Activated T-cell treated with anti-CD3 and anti-CD28 coated beads, Interleukin-2, amount 50 U/mL, for 72 hours (primary cell): ENCODE measurements at places on chromosomes 6 and 20. TPM values are rescaled to one million over a fixed set of nuclear protein-coding genes. Genes with fewer than 3 reads are reported as not detected.

- H3K27ac ChIP-seq, result peak overlapping the region; percentile 83
- no peak overlapping the region for H3K4me3 ChIP-seq
- H3K27me3 ChIP-seq, result no peaks in the 10 kb centered on the region
- DNase-seq, result no peak
- peaks cover 36% of the 10 kb centered on the region for H3K36me3 ChIP-seq
- peaks cover 24% of the 10 kb centered on the region for H3K4me1 ChIP-seq
Observed at GRCh38 chr6:155340464-155341129, 26.3 kb upstream of the TFB1M start.

DNA sequence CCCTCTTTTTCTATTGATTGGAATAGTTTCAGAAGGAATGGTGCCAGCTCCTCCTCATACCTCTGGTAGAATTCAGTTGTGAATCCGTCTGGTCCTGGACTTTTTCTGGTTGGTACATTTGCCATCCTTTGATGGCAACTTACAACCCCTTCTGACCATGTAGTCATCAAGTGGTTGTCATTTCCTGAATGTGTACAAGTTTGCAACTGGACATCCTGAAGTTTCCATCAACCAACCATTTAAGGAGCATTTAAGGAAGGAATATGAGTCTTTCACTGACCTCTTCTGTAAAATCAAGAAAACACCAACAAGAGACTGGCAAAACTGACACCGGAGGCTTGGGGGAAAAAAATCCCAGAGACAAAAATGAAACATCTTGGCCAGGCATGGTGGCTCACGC lies 97.4 kb downstream of the RIN2 start:
- no peak for DNase-seq
- no peak overlapping the region for H3K27ac ChIP-seq
- H3K4me3 ChIP-seq, result no peak overlapping the region
- H3K27me3 ChIP-seq, result no peaks in the 10 kb centered on the region
- no peaks in the 10 kb centered on the region for H3K4me1 ChIP-seq

- no peak overlapping the region for H3K4me3 ChIP-seq
- no peak overlapping the region for H3K27ac ChIP-seq
- no peaks in the 10 kb centered on the region for H3K4me1 ChIP-seq
- H3K27me3 ChIP-seq, result no peaks in the 10 kb centered on the region
- H3K36me3 ChIP-seq, result no peaks in the 10 kb centered on the region
Observed at GRCh38 chr6:64955435-64955848, 751.6 kb downstream of the EYS start.

- H3K4me1 ChIP-seq, result peaks cover 76% of the 10 kb centered on the region
- peak overlapping the region; percentile 97 for H3K27ac ChIP-seq
- H3K4me3 ChIP-seq, result peak overlapping the region; percentile 85
- no peaks in the 10 kb centered on the region for H3K27me3 ChIP-seq
- peak; percentile 50 for DNase-seq
- peaks cover 11% of the 10 kb centered on the region for H3K36me3 ChIP-seq
Observed at GRCh38 chr6:26536571-26537159, 1.5 kb upstream of the HMGN4 start.

Gene TFAP2D
- total RNA-seq, result not detected

DNA sequence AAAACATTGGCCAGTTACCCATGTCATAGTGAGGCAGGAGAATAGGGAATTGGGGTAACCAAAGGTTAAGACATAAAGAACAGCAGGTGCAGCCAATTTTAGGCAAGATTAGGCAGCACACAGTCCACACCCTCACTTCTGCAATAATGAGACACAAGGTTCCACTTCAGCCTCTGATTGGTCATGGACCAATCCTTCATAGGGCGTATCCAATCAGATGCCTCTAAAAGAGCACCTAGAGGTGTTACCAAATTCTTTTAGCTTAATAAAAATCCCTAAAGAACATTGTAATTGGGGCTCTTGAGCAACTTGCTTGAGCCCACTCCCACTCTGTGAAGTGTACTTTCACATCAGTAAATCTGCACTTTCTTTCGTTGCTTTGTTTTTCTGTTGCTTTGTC lies 302.4 kb downstream of the PREX1 start:
- H3K4me3 ChIP-seq, result no peak overlapping the region
- H3K27me3 ChIP-seq, result peaks cover 16% of the 10 kb centered on the region
- no peaks in the 10 kb centered on the region for H3K4me1 ChIP-seq
- no peaks in the 10 kb centered on the region for H3K36me3 ChIP-seq

Gene METTL24
- not detected for total RNA-seq

GRCh38 chr20:46277602-46278001 lies 30.7 kb downstream of the CDH22 start:
- H3K36me3 ChIP-seq, result no peaks in the 10 kb centered on the region
- H3K4me1 ChIP-seq, result no peaks in the 10 kb centered on the region
- no peak overlapping the region for H3K4me3 ChIP-seq
- H3K27me3 ChIP-seq, result peaks cover 64% of the 10 kb centered on the region

DNA sequence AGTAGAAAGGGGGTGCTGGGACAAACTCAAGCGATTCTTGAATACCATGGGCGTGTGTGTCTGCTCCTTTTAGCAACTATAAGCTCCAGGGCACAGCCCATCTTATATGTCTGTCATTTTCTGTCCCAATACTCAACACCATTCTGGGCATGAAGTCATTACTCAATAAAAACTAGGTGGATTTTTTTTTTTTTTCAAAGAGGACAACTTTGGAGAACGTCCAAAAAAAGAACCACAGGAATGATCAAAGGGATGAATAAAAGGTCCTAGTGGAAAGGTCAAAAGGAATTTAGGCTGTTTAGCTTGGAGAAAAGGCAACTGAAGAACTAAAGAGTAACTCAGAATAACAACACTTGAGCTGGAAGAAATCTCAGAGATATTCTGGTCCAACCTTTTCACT lies 24.4 kb downstream of the UQCC1 start:
- H3K4me1 ChIP-seq, result peaks cover 8% of the 10 kb centered on the region
- DNase-seq, result no peak
- H3K4me3 ChIP-seq, result no peak overlapping the region

- no peak overlapping the region for H3K27ac ChIP-seq
- H3K4me1 ChIP-seq, result no peaks in the 10 kb centered on the region
- no peak overlapping the region for H3K4me3 ChIP-seq
- H3K27me3 ChIP-seq, result peaks cover 12% of the 10 kb centered on the region
Observed at GRCh38 chr6:4404415-4404814, 269.0 kb upstream of the ECI2 start.

- no peaks in the 10 kb centered on the region for H3K36me3 ChIP-seq
- no peak overlapping the region for H3K27ac ChIP-seq
- H3K27me3 ChIP-seq, result no peaks in the 10 kb centered on the region
- H3K4me3 ChIP-seq, result no peak overlapping the region
- no peak for DNase-seq
Observed at GRCh38 chr6:33828764-33829731, 25.2 kb upstream of the MLN start.

DNA sequence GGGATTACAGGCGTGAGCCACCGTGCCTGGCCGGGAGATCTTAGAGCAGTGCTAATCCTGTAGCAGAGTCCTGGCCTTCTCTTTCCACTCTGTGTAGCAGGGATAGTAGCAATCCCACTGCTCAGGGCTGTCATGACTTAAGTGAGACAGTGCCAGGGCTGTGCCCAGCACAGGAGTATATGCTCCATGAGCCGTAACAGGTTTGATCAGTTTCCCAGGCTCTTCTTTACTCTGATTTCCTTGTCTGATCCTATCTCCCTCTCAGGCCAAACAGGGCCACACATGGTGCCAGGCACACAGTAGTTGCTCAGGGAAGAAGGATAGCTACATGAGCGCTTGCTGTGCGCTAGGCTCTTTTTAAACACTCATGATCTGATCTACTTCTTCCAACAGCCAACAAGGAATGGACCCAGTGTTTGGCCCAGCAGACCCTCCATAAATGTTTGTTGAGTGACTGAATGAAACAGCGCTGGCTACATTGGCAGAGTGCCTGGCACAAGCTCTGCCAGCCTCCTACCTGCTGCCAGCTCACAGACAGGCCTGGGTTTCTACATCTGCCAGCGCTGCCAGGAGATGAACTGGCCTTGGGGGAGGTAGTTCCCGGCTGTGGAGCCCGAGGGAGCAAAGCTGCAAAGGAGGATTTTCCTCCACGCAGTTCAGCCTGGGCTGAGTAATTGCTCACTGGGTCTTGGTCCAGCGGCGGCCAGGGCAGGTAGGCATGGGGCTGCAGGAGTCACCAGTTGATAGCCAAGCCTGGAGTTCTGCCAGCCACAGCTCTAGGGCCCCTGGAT lies 36.9 kb downstream of the SNAI1 start:
- no peak for DNase-seq
- peaks cover 4% of the 10 kb centered on the region for H3K4me1 ChIP-seq
- no peak overlapping the region for H3K27ac ChIP-seq
- H3K27me3 ChIP-seq, result peaks cover 9% of the 10 kb centered on the region
- H3K36me3 ChIP-seq, result no peaks in the 10 kb centered on the region

DNA sequence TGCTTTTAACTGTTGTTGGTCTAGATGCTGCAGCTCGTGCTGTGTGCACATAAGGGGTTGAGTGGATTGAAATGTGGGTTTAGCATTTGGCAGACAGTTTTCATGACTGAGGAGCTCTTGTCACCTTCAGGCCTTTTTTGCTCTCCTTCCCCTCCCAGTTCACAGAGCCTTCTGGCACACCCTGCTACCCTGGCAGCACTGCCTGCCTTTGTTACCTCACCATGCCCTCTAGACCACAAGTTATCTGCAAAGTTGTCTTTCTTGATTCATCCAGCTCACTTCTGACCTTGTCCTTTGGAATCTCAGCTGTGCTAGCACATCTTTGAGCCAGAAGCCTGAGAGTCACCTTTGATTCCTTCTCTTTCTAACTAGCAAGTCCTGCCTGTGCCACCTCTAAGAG lies 348.9 kb upstream of the ZFP64 start:
- no peaks in the 10 kb centered on the region for H3K36me3 ChIP-seq
- no peak for DNase-seq
- H3K27me3 ChIP-seq, result no peaks in the 10 kb centered on the region
- no peak overlapping the region for H3K27ac ChIP-seq
- H3K4me3 ChIP-seq, result no peak overlapping the region
- H3K4me1 ChIP-seq, result no peaks in the 10 kb centered on the region

Gene PSMB1
- total RNA-seq, result 169 TPM

DNA sequence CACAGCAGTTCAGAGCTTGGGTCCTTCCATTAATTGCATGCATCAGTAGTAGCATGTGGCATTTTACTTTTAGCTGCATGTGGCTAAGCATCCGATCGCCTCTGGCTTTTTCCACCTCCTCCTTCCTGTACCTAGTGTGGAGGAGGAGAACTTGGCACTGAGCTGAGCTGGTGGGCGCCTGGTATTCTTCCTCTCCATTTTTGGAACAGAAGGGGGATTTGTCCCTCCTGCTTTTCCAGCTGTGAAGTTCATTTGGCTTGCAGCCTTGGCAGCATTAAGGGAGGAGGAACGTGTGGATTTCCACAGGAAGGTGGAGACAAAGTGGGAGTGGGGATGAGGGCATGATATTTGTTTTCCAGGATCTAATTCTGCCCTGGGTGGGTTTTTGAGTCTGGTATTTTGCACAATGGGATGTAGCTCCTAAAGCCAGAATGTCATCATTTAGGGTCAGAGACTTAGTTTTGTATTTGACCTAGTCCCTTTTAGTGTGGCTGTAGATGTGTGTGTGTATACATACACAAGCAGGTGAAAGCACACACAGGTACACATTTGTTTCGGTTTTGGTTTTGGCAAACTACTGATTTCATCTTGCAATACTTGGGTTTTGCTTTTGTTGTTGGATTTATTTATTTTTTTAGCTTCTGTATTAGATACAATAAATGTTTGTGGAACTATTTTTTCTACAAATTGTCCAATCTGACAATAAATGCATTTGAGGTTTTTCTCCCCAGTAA lies 90.0 kb downstream of the SASH1 start:
- no peak for DNase-seq
- H3K4me1 ChIP-seq, result no peaks in the 10 kb centered on the region
- H3K27ac ChIP-seq, result no peak overlapping the region
- H3K36me3 ChIP-seq, result no peaks in the 10 kb centered on the region
- H3K27me3 ChIP-seq, result peaks cover 20% of the 10 kb centered on the region
- no peak overlapping the region for H3K4me3 ChIP-seq

- H3K4me1 ChIP-seq, result peaks cover under 1% of the 10 kb centered on the region
- no peaks in the 10 kb centered on the region for H3K36me3 ChIP-seq
- no peak overlapping the region for H3K4me3 ChIP-seq
- no peak overlapping the region for H3K27ac ChIP-seq
- DNase-seq, result no peak
Observed at GRCh38 chr6:132730560-132730959, 16.7 kb upstream of the VNN1 start.

DNA sequence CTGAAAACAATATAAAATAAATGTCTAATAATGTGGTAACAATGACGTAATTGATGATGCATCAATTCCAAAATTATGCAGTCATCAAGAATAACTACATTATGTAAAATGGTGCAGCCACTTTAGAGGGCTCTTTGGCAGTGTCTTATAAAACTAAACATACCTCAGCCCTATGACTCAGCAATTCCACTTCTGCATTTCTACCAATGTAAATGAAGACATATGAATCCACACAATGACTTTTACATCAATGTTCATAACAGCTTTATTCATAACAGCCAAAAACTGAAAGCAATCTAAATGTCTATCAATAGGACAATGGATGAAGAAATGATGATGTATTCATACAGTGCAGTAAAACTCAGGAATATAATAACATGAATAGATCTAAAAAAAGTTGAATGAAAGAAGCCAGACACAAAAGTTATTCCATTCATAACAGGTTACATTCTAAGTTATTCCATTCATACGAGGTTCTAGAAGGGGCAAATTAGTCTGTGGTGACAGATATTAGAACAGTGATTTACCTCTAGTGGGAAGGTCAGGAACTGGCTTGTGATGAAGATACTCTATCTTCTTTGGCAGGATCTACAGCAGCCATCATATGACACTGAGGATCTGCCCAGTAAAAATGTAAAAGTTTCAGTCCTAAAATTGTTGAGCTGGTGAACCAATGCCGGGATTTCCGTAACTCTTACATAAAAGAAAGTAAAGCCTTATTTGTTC lies 396.1 kb downstream of the PLCB1 start:
- no peak overlapping the region for H3K27ac ChIP-seq
- no peak for DNase-seq
- no peak overlapping the region for H3K4me3 ChIP-seq
- no peaks in the 10 kb centered on the region for H3K36me3 ChIP-seq

GRCh38 chr6:144607998-144608735 lies 323.0 kb downstream of the UTRN start:
- H3K27me3 ChIP-seq, result no peaks in the 10 kb centered on the region
- no peak for DNase-seq
- peaks cover 6% of the 10 kb centered on the region for H3K36me3 ChIP-seq
- H3K4me3 ChIP-seq, result no peak overlapping the region
- no peak overlapping the region for H3K27ac ChIP-seq

Gene FNDC11
- total RNA-seq, result 0.74 TPM

DNA sequence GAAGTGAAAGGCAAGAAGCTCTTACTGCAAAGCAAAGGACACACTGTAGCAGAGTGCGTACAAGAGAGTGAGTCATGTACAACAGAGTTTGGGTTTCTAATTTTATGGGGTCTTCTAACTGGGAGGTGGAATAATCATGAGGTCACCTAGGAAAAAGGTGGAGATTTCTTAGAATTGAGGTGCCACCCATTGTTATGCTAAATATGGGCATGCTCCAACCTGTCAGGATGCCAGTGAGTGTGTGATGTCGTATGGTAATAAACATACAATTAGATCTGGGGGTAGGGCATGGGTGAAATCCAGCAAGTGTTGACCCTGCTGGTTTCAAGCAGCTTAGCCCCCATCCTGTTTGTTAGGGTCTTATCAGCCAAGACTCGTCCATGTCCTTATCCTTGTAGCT lies 46.6 kb downstream of the OR2B6 start:
- no peak overlapping the region for H3K27ac ChIP-seq
- H3K27me3 ChIP-seq, result peaks cover 31% of the 10 kb centered on the region
- DNase-seq, result no peak
- no peak overlapping the region for H3K4me3 ChIP-seq
- no peaks in the 10 kb centered on the region for H3K36me3 ChIP-seq

- H3K27ac ChIP-seq, result peak overlapping the region; percentile 85
- H3K4me3 ChIP-seq, result no peak overlapping the region
- no peak for DNase-seq
- H3K4me1 ChIP-seq, result peaks cover 85% of the 10 kb centered on the region
Observed at GRCh38 chr20:38855356-38855755, 49.9 kb downstream of the PPP1R16B start.

Gene TRIM10
- total RNA-seq, result 0.39 TPM
